Activated CD4-positive, alpha-beta T cell treated with anti-CD3 and anti-CD28 coated beads, Interleukin-2, amount 10 ng/mL, durations not matched to agents 24 days and 14 days (primary cell): ENCODE measurements at places on chromosomes 5 and 9. TPM values are rescaled to one million over a fixed set of nuclear protein-coding genes. Genes with fewer than 3 reads are reported as not detected.

Gene CAVIN4
- total RNA-seq = 0.19 and 0.21 TPM in 2 replicates

- DNase-seq = no peak
Measured at GRCh38 chr5:16755641-16756040, 138.8 kb upstream of the RETREG1 start.

DNA sequence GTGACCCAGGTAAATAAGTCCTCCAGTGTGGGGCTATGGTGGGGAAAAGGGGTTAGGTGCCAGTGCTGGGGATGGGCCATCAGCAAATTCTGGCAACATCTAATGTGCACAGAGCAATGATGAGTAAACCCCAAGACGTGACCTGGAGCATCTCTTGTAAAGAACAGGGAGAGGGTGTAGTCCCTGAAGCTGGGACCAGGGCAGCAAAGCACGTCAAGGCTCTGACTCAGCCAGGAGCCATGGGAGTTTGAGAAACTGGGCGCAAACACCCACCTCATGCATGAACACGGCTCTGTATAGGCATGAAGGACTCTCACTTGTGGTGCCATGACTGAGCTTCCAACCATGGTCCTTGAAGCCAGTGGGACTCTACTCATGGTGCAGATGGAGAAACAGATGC lies 51.8 kb downstream of the DUSP1 start:
- DNase-seq = no peak

DNA sequence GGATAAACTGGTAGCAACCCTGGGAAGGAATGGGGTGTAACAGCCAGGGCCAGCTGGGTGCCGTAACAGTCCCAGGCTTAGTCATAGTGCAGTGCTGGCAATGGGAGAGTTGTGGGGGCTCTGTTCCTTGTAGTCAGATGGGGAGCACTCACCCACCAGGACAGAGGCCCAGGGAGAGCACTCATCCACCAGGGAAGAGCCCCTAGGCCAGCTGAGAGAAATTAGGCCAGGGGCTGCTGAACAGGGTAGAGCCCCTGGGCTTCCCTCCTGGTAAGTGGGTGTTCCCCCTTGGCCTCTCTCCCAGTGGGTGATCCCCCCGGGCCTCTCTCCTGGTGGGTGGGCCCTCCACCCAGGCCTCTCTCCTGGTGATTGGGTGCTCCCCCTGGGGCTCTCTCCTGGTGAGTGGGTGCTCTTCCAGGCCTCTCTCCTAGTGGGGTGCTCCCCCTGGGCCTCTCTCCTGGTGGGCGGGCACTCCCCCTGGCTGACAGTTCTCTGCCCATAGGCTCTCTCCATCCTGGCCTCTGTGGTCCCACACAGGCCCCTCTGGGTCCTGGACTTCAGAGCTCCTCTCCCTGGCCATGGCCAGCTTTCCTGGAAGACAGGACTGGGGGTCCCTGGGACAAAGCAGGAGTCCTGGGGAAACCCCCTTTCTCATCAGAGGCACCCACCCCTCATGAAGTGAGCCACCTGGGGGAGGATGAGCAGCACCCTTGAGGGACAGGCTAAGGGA lies 13.4 kb downstream of the FGD3 start:
- no peak for DNase-seq

Gene DRD1
- total RNA-seq = 0.07 TPM in 1 of 2 replicates, not detected in the other

- DNase-seq = no peak
Measured at GRCh38 chr5:7667216-7667767, 183.6 kb downstream of the CFAP90 start.

DNA sequence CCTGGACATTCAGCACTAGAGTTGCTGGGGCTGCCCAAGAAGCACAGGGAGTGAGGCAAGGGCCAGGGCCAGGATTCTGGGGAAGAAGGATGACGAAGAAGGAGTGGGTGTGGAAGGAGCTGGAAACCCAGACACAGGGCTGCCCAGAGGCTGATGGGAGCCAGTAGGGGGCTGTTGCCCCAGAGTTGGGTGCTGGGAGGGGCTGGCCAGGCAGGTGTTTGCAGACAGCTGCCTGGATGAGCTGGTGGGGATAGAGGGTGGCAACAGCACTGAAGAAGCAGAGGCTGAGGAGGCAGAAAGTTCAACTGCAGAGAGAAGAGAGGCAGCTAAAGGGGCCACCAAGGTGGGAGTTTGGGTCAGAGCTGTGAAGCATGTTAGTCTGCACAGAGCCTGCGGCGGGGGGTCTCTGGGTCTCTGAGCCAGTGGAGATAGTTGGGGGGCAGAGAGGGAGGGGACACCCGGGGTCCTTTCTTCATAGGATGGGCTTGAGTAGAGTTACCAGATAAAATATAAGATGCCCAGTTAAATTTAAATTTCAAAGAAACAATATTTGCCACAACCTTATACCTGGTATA lies 2.5 kb upstream of the AQP7 start:
- no peak for DNase-seq

Gene TMEM215
- not detected in 2 replicates for total RNA-seq

Gene HACD4
- total RNA-seq = 2.8 and 3.0 TPM in 2 replicates

Gene PCDHGB5
- 0.43 and 0.47 TPM in 2 replicates for total RNA-seq

DNA sequence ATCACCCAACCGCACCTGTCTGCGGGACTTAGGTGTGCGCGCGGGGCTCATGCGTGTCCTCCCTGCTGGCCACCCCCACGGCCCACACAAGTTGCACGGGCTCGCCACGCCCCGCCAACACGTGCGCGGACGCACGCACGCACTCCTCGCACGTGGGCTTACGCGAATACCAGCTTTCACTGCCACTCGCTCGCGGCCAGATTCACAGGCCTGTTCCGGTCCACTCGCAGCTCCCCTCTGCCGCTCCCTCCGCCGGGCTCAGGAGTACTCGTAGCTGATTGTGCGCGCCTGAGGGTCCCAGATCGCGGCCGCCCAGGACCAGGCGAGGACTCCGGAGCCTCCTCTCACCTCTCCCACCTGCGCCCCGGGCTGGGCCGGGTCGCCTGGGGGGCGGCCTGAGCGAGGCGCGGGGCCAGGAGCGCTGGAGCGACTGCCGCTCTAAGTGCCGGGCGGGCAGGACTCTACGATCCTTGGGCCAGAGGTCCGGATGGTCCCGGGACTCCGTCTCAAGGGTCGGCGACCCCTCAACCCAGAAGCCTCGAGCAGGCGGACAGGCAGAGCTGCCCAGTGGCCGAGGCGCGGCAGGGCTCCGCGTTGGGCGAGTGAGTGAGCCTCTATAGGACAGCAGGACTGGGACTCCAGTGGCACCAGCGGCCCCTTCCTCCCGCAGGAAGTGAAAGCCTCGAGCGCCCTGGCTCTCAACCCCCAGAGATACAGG lies 3.4 kb downstream of the PCDHGC5 start:
- peak; percentile 67 for DNase-seq

DNA sequence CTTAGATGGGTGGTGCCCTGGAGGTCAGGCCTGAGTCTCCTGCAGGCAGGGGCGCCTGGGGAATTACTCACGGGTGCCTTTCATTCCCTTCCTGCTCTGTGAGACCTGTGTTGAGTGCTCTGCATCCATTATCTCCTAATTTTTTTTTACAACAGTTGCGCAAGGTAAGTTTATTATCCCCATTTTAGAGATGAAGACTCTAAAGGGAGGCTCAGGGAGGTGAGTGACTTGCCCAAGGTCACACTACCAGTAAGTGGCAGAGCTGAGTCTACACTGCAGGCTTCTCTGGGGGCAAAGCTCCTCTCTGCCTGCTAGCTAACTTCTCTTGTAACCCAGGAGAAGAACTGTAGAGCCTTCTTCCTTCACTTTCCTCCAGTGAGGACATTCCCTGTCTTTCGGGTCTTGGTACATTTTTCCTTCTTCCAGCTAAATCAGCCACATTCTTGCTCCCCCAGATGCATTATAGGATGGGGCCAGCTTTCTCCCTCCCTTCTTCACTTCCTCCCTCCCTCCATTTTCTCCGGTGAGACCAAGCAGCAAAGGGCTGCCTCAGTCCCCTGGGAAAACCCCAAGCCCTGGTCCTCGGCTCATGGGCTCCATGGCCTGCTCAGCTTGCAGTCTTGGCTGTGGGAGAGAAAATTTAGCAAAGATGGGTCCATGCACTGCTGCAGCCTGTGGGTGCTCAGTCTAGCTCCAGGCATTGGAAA lies 1.8 kb downstream of the PRR7 start:
- DNase-seq = no peak

Gene POMT1
- 32.8 and 34.6 TPM in 2 replicates for total RNA-seq

- DNase-seq = no peak
Measured at GRCh38 chr9:117768750-117769395, 64.7 kb downstream of the TLR4 start.

Gene ANKRD18A
- total RNA-seq = 2.7 and 4.5 TPM in 2 replicates

Gene ELP1
- total RNA-seq = 35.2 and 36.2 TPM in 2 replicates

Gene GARNL3
- total RNA-seq = 3.1 and 3.3 TPM in 2 replicates

GRCh38 chr9:122059955-122060324 lies 33.2 kb downstream of the TTLL11 start:
- DNase-seq = no peak

GRCh38 chr9:4334410-4334813 lies 34.5 kb upstream of the GLIS3 start:
- DNase-seq = no peak

GRCh38 chr9:3858961-3859360 lies 333.2 kb upstream of the RFX3 start:
- no peak for DNase-seq

- no peak for DNase-seq
Measured at GRCh38 chr5:51746023-51746422, 362.8 kb downstream of the ISL1 start.

DNA sequence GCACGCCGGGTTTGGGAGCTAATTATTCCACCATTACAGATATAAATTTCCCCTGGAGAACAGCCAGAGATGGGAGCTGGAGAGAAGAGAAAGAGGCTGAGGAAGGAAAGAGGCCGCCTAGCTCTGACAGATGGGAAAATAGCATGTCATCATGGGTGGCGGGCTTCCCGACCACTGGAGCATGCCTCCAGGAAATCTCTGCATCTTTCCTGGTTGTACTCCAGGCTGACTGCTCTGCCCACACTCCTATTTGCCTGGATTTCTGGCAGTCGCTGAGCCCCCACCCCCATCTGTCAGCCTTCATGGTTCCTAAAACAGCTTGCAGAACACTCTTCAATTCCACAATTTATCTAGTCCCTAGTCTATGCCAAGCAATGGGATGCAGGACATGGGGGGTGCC lies 14.3 kb upstream of the GABRP start:
- DNase-seq = no peak

Gene IRF1
- 167 and 181 TPM in 2 replicates for total RNA-seq

- DNase-seq = no peak
Measured at GRCh38 chr5:52887066-52887465, 99.3 kb downstream of the ITGA1 start.

DNA sequence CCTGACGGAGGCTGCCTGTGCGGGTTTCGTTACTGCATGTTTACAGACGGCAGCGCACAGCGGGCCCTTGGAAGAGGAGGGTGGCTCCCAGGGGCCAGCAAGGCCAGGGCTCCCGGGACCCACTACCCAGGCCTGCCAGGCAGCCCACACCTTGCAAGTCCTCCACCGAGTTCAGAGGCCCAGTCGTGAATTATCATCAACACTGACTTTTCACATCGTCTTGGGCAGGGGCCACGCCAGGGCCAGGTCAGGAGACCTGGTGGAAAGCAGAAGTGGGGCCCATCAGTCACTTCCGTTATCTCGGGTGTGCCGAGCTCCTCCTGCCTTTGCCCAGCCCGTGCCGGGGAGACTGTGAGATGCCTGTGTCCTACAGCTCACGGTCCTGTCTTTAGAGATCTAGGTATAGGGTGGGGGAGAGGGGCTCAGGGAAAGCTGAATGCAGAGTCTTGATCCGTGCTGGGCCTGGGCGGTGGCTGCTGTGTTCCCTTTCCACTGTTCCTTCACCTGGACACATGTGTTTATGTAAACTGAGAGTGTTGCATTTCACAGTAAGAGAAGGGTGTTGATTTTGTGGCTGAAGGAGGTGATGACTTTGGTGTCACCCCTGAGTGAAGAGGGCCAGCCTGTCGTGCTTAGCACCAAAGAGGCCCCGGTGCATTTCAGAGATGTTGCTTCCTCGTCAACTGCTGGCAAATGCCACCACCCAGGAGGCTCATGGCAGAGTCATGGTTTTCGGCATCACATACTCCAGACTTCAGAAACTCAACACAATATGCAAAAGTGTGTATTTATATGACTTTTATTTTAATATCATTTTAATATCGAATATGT lies 175.2 kb downstream of the GAPVD1 start:
- no peak for DNase-seq

DNA sequence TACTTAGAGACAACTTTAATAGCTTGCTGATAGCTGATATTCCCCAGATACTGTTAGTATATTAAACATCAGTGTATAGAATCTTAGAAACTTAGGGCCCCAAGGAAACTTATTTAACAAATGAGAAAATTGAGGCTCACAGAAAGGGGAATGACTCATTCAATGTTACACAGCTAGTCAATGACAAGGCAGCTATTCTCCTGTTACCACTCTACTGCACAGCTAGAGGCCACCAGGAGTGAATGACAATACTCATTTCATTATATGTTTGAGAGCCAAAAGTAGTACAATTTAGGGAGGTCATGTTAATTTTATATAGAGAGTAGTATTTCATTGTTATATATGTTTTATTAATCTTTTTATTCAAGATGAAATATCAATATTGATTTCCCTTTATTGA lies 33.2 kb upstream of the PCDHB1 start:
- no peak for DNase-seq

- DNase-seq = no peak
Measured at GRCh38 chr5:33649549-33650482, 209.1 kb downstream of the TARS1 start.

GRCh38 chr5:125835293-125836172 lies 587.7 kb upstream of the GRAMD2B start:
- no peak for DNase-seq

DNA sequence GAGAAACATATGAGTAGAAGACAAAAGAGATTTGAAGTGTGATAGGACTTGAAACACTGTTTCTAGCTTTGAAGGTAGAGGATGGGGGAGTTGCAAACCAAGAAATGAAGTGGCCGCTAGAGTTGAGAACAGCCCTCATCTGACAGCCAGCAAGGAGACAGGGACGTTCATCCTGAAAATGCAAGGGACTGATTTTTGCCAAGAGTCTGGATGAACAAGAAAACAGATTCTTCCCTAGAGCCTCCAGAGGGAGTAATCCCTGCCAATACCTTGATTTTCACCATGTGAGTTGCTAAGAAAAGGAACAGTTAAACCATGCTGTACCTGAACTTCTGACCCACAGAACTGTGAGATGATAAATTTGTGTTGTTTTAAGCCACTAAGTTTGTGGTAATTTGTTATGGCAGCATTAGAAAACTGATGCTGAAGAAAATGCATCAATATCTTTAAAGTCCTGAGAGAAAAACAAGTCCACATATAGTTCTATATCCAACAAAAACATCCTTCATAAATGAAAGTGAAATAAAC lies 154.0 kb upstream of the ADAMTSL1 start:
- no peak for DNase-seq

- DNase-seq = no peak
Measured at GRCh38 chr5:144205141-144205551, 34.5 kb downstream of the KCTD16 start.

DNA sequence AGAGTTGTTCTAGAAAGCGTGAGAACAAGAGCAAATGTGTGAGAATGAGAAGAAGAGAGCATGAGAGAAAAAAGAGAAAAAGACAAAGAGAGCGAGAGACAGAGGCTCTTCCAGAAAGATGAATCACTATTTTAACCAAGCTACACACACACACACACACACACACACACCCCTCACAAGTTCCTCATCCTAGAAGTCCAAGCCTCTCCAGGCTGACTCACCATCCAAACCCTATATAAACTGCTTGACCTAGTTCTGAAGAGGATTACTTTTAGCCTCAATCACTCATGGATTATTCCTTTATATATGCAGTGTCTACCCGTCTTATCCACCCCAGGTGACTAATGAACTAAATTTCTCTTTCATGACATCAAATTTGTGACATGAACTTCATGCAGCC lies 37.6 kb downstream of the C9orf57 start:
- DNase-seq = no peak

GRCh38 chr5:127834554-127834953 lies 131.4 kb downstream of the CCDC192 start:
- no peak for DNase-seq

GRCh38 chr9:137673886-137674285 lies 55.1 kb downstream of the EHMT1 start:
- DNase-seq = no peak
